ENCODE measurements at places on chromosomes 12 and 14.

- DNase-seq: no peak
Observed at GRCh38 chr12:27359578-27360340, 27.1 kb downstream of the BMAL2 start.

DNA sequence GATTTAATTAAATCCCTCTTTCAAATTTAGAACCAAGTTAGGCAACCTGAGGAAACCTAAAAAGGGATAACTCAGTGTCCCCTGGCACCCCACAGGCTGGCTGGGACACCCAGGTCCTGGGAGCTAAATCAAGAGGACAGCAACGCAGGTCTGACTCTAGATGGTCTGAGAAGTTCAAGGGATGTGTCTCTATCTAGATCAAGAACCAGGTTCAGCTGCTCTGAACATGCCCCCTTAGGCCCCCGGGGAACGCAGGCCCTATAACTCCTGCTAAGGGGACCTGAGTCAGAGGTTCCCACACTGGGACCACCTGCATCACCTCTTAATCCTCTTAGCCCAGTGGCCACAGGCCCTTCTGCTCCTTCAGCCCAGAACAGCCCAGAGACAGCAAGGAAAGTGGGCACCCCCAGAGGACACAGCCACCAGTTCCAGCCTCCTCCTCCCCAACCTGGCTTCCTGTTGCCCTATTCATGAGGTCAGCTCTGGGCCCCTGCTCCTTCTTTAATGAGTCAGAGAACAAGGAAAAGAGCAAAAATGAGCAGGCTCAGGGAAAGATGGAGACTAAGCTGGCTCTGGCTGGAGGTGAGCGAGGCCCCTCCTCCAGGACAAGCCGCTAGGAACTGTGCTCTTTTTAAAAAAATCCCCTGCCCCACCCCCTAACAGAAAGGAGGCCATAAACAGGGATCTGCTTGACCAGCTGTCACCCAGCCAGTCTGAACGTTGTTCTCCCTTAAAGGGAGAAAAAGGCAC, 10.8 kb downstream of the PITPNM2 start:
- DNase-seq: no peak

- DNase-seq: no peak
Observed at GRCh38 chr14:88252498-88252897, 70.6 kb downstream of the KCNK10 start.

GRCh38 chr14:82182646-82183045, 649.0 kb upstream of the SEL1L start:
- DNase-seq: no peak

DNA sequence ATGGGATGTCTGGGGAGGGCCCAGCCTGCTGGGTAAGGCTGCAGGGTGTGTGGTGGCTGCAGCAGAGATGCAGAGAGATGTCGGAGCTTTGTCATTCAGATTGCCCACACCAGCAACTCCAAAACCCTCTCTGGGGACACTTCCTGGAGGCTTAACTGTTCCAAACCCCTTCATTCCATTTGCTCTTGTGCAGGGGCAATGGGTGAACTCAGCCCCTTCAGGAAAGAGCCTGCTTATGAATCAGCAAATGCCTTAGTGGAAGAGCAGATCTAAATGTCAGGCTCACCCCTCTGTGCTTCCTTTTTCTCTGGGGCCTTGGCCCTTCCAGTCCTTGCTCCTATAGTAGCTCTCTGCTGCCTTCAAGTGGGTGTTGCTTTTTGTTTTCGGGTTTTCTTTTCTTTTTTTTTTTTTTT, 36.7 kb upstream of the GPATCH2L start:
- DNase-seq: no peak

GRCh38 chr12:109847142-109847735, 14.0 kb upstream of the TRPV4 start:
- no peak for DNase-seq

Measured in AG04450 (cell line).